ENCODE measurements at places on chromosomes 4 and X.

DNA sequence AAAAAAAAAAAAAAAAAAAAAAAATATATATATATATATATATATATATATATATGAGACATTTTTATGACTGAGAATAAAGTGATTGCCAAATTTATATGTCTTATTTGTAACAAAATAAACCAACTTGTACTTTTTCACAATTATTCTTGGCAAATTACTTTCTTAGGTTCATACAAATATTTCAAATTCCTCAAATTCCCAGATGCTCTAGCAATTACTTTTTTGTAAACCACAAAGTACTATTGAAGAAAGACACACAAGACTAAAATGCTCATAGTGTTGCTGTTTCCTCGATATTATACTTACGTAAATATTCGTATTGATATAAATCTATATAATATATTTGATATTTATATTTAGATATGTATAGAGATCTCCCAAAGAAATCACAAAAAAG, 390.0 kb downstream of the FAT4 start:
- DNase-seq, result no peak

DNA sequence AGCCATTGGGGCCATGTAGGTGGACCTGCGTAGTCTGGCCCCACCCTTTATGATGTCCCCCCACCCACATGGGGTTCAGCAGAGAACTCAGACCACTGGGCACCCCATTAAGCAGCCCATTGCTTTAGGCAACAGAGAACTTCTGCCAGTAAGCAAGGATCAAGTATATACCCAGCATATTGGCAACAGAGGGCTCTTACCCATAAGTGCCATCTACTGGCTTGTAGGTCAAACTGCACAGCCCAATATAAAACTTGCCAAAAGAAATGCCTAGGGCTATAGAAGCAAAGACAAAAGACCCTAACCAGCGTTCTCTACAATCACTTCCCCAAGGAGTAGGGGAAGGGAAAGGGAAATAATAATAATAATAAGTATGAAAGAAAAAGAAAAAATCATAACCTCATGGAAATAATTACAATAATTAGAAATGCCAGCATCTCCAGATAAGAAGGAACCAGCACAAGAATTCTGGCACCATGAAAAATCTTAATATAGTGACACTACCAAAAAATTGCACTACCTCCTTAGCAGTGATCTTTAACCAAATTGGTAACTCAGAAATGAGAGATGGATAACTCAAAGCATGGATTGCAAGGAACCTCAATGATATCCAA, 1090.7 kb downstream of the FAT4 start:
- DNase-seq, result no peak

DNA sequence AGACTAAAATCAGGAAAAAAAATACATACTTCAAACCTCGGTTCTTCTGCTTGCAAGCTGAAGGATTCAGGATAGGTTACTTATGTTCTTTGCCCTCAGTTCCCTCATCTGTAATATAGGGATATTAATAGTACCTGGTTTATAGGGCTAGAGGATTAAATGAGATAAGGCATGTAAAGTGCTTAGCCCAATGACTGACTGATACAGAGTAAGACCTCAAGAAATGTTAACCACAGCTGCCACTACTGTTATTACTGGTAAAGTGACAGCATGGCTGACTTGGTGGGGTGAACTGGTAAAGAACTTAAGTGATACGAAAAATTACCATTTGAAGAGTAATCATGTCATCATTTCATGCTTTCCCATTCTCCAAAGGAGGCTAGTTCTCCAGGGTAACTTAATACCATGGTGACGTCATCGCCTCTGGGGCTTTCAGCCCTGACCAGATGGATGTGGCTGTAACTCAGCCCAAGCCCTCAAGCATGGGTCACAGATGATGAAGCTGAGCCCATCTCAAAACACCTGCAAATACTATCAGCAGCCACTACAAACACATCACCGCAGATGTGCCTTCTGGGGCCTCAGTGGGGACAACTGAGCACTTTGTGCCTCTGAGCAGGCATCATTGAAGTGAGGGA, 44.5 kb upstream of the SCML1 start:
- DNase-seq, result no peak

DNA sequence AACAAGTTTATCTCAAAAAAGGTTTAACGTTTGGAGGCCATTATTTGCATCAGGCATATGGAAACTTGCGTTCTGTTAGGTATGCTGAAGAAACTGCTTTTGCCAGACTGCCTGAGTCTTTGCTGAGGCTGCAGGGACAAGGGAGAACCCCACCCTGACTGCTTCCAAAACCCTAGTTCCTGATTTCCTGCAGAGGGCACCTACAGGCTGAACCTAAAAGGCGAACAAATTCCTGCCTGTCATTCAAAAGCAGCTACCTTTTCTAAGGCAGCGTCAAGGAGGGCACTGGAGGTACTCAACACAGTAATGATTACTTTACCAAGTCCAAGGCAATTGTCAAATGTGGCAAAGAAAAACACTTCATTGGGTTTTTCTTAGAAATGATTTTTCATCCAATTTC, 578 bp upstream of the CORIN start:
- no peak for DNase-seq

GRCh38 chr4:122895336-122895995, 26.9 kb downstream of the NUDT6 start:
- no peak for DNase-seq

- DNase-seq, result no peak
Observed at GRCh38 chrX:65635378-65635777, 32.1 kb upstream of the MSN start.

DNA sequence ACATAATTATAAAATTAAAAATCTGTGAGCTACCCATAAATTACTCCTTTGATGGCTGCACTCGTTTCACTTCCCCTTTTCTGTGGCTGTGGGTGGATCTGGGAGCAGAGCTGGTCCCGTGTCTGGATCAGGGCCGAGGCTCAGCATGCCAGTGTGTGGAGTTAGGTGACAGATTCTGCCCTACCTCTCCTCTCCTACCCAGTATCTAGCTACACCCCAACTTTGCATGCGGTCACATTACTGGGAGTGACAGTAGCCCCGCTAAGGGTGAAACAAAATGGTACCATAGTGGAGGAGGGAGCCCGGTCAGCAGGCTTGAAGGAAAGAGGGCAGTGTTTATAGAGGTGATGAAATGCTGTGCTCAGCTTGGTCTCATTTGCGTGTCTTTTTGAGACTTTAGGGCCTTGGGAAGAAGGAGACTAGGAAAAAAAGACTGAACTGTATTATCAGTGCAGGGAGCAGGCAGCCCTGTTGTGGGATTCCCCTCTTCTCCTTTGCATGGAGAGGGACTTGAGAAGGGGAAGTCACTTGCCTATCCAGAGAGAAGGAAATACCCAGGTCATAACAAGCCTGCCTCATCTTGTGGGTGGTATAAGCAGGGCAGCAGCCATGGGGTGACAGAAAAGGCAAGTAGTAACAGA, 48.4 kb downstream of the ARHGAP10 start:
- no peak for DNase-seq

GRCh38 chr4:182923366-182923765, 6.2 kb upstream of the DCTD start:
- no peak for DNase-seq

DNA sequence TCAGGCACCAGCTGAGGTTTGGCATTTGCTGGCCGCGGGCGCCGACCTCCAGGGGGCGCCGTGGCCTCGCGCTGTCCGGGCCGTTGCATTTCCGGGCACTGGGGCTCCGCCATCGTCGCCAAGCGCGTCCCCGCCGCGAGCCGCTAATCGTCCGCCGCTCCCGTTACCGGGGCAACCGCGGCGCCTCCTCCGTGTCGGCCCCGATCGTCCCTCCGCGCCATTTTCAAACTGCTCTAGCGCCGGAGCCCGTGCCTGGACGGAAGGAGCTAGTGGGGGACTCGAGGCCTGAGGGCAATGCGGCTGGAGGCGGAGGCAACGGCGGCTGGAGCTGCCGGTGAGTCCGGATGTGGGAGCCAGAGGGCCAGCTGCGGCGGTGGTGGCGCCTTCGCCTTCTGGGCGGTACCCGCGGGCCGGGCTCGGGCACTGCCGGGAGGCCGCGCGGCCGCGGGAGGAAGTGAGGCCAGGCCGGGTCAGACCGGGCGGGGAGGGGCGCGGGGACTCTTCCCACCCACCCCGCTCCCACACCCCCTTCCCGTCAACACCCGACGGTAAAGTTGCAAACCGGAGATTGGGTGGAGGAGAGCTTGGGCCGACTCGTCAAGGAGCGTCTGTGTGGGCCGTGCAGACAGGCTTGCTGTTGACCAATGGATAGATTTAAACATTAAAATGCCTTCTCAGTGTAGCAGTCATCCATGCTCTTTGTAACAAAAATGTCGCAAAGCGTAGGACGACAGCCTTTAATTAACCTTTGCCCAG, at the start of gene CEP135:
Gene CEP135 (plus strand): TSS at position 220 of the 756 bp plus-strand sequence. CDS start 3,186 bp downstream, outside the sequence.
- peak; percentile 83 for DNase-seq

GRCh38 chrX:20383477-20383876, 116.8 kb upstream of the RPS6KA3 start:
- no peak for DNase-seq

GRCh38 chr4:160514126-160514525, 1411.2 kb downstream of the RAPGEF2 start:
- no peak for DNase-seq

- DNase-seq, result no peak
Observed at GRCh38 chr4:83138946-83139345, 24.4 kb upstream of the PLAC8 start.

DNA sequence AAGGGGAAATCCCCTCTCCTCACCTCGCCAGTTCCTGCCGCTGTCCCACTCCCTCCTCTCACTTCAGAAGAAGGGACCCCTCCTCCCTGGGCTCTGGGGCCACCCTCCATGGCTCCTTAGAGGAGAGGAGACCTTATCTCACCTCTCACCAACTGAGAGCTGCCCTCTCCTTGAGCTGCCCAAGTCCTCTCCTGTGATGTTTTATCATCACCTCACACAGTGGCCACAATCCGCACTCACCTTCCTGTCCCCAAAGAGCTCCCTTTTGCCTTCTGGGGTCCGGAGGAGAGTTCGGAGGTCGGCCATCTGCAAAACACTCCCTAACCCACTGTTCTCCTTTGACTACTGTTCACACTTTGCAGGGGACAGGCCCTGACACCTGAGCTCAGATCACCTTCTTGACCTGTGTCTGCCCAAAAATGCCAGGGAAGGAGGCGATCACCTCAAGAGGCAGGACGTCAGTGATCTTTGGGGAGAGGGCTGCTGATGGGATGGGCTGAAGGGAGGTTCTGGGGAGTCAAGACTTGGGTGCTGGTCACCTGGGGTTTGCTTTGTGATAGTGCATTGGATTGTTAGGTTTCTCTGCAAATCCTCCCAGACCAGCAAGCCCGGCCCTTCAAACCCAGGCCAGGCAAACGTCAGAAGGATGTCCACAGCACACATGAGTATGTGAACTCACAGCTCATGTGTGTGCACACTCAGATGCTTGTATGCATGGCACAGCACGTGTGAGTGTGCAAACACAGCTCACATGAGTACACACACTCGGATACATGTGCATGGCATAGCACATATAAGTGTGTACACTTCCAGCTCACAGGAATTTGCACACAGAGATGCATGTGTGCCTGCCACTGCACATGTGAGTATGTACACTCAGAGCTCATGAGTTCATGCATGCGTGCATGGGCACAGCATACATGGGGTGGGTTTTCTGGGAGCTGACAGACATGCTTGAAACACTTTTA, 41.8 kb downstream of the HTRA3 start:
- DNase-seq, result no peak

- no peak for DNase-seq
Observed at GRCh38 chr4:144507311-144508101, 138.4 kb upstream of the HHIP start.

DNA sequence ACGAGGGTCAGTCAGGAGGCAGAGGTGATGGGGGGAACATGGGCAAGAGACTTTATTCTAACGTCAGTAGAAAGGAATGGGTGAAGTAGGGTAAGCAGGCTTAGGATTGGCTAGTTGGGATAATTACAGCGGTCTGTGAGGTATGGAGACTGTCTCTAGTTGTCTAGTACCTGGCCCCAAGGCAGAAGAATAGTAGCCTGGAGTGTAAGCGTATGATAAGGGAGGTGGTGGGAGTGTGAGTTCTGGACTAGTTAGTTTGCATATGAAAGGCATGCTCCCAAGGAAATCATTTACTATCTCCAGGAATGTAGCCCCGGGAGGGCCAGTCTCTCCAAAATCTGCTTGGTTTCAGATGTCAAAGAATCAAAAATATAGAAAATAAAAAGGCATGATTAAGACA, 219.6 kb upstream of the ANXA3 start:
- DNase-seq, result no peak

DNA sequence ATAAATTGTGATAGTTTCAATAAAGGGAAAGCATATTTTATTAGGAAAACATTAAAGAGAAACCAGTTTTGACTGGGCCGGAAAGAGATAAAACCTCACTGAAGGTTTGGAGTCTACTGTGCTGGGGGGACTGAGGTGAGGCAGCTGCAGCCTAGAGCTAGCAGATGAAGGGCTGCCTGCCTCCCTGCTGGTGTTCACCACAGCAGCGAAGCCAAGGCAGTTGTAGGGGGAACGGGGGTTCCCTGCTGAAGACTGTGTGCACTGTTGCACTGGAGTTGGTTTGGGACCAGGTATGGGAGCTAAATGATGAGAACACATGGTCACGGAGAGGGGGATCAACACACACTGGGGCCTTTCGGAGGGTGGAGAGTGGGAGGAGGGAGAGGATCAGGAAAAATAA, 546.5 kb upstream of the SMIM31 start:
- no peak for DNase-seq

GRCh38 chrX:136626237-136626636, 21.7 kb upstream of the CD40LG start:
- DNase-seq, result no peak

- no peak for DNase-seq
Observed at GRCh38 chrX:136639506-136640176, 8.3 kb upstream of the CD40LG start.

GRCh38 chr4:11139871-11140270, 288.8 kb downstream of the HS3ST1 start:
- no peak for DNase-seq

GRCh38 chr4:69782651-69783310, 22.4 kb upstream of the SULT1B1 start:
- DNase-seq, result no peak

GRCh38 chr4:186780291-186781031, 56.8 kb upstream of the FAT1 start:
- DNase-seq, result no peak

GRCh38 chr4:172962564-172963353, 205.9 kb upstream of the GALNT7 start:
- DNase-seq, result no peak

GRCh38 chr4:72457158-72457557, 111.9 kb downstream of the ADAMTS3 start:
- no peak for DNase-seq

- no peak for DNase-seq
Observed at GRCh38 chr4:48223633-48224295, 45.9 kb downstream of the TEC start.

DNA sequence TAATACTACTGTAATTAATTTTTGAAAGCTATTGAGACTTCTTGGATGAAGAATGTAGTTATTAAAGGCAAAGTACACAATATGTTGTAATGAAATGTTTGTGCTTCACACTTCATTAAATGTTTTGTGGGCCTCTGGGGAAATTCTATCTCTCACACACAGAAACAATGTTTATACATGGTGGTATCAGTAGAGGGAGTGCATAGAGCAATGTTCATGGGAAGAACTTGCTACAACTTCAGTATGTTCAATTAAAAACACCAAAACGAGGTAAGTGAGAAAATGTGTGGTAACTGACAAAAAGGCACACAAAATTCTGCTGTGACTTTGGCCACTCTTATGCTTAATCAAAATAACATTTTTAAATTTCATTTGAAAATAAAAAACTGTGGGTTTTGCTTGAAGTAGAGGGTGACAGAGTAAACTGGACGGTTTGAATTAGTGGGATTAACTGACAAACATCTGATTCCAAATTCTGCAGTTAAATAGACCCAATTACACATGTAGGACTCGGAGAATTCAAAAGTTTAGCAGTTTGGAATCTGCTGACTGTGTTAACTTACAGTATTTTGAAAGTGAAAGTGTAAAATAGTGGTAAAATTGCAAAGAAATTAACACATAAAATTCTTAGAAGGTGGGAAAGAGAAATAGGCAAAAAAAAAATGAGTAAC, 111.4 kb upstream of the TTC29 start:
- DNase-seq, result no peak
